Activated CD8-positive, alpha-beta memory T cell treated with anti-CD3 and anti-CD28 coated beads for 48 hours (primary cell): ENCODE measurements at places on chromosomes 3 and 15.
A peak's percentile ranks its signal among the peaks of the same experiment; 100 is the strongest.

GRCh38 chr3:51393564-51393963 lies 2.5 kb downstream of the RBM15B start:
- no peak for DNase-seq

DNA sequence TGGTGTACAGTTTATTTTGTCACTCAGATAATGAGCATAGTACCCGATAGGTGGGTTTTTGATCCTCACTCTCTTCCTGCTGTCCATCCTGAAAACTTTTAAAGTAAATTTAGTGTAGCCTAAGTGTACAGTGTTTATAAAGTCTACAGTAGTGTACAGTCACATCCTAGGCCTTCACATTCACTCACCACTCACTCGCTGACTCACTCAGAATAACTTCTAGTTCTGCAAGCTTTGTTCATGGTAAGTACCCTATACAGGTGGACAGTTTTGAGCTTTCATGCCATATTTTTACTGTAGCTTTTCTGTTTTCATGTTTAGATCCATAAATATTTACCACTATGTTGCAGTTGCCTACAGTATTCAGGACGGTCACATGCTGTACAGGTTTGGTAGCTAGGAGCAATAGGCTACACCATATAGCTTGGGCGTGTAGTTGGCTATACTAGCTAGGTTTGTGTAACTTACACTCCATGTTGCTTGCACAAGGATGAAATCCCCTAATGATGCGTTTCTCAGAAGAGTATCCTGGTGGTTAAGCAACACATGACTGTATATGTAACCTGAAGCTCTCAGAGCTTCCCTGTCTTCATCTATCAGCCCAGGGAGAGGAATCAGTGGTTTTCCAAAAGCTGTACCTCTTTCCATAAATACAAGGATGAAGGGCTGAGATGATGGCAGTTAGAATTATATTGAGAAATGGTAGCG lies 87.6 kb upstream of the SLC25A26 start:
- DNase-seq = no peak

DNA sequence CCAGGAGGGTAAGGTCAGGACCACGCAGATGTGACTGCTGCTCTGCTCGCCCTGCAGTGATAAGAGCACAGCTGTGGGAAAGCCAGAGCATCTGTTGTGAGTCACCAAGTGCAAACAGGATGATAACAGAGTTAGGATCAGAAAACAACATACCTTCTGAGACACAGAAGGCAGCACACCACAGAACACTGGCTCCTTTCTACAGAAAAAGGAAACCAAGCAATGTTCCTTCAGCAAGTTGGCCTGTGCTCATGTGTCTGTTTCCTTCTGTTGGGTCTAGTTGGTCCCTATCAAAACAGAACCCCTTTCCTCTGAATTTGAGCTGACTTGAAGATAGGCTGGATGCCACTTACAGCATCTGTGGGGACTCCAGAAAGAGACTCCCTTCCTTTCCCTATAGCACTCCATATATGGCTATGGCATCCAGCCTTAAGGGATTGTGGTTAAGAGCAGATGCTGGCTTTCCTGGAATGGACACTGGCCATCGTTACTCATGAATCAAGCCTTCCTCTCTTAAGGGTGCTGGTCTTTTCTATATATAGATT lies 440.7 kb upstream of the THBS1 start:
- no peak for DNase-seq

DNA sequence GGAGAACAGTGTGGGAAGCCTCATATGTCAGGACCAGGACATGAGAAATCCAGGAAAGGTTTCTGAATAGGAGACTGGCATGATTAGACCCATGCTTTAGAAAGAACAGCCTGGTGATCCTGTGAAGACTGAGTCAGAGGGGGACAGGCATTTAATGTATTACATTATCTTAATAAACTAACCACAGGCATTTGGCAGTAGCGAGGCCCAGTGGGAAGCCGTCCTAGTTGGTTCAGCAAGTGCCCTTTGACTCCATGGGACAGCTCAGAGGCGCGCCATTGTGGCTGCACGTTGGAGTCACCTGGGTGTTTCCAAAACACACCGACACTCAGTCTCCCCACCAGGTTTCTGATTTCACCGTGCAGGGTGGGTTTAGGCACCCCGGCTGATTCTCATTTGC lies 90.5 kb upstream of the DGKG start:
- no peak for DNase-seq

- no peak for DNase-seq
Measured at GRCh38 chr15:35444557-35445204, 101.3 kb downstream of the DPH6 start.

DNA sequence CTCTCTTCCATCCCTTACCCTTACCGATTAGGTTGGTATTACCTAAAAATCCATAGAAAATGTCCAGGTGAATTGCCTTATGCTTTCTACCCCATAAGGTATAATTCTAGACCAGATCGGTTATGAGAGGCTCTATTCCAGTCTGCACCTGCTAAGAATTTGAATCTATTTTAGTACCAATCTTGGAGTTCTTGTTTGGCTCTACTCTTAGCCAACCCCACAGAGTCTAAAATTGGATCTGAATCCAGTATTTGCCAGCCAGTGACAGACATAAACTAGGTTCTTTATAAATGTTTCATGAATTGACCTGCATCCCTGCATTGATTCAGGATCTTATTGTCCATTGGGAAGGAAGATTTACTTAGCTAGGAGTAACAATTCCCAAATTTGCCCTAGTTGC lies 6.5 kb downstream of the KLHL24 start:
- no peak for DNase-seq

GRCh38 chr3:56593455-56594158 lies 36.6 kb downstream of the CCDC66 start:
- DNase-seq = no peak

- no peak for DNase-seq
Measured at GRCh38 chr3:112038863-112039262, 4.3 kb downstream of the TMPRSS7 start.

GRCh38 chr3:151404316-151404715 lies 19.8 kb upstream of the P2RY12 start:
- DNase-seq = no peak

GRCh38 chr3:141405591-141405990 lies 37.3 kb downstream of the ZBTB38 start:
- DNase-seq = no peak

DNA sequence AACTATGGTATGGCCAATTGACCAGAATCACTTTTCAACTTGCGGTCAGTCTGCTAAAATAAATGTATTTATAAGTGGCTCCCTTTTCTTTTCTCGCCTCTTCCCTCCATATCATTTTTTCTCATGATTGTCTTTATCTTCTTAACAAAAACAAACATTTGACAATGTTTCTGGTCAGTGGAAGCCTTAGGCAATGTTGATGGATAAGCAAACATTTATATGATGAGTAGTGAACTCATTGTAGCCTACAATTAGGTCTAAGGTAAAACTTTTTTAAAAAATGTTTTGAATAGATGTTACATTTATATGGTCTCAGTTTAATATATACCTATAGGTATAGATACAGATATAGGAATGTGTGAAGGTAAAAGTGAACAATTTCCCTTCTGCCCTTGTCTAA lies 355.4 kb downstream of the MFSD1 start:
- DNase-seq = no peak

- DNase-seq = no peak
Measured at GRCh38 chr3:149658744-149659497, 1.1 kb upstream of the WWTR1 start.

DNA sequence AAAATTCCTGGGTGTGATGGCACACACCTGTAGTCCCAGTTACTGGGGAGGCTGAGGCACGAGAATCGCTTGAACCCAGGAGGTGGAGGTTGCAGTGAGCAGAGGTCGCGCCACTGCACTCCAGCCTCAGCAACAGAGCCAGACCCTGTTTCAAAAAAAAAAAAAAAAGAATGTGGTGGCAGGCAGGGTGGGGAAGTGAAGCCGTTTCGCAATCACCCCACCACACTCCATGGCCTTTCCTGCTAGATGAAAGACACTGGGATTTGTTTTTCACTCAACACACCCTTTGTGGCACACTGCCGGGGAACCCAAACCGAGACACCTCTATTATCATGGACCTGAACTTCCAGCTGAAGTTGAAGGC lies 172.4 kb upstream of the IQSEC1 start:
- DNase-seq = no peak

- peak; percentile 24 for DNase-seq
Measured at GRCh38 chr15:59622289-59622688, 10.7 kb downstream of the GCNT3 start.

- DNase-seq = no peak
Measured at GRCh38 chr3:104646196-104646595, 720.5 kb upstream of the ALCAM start.

- no peak for DNase-seq
Measured at GRCh38 chr3:115248274-115248673, 101.2 kb upstream of the ZBTB20 start.

GRCh38 chr3:180409883-180410282 lies 192.1 kb upstream of the TTC14 start:
- no peak for DNase-seq

DNA sequence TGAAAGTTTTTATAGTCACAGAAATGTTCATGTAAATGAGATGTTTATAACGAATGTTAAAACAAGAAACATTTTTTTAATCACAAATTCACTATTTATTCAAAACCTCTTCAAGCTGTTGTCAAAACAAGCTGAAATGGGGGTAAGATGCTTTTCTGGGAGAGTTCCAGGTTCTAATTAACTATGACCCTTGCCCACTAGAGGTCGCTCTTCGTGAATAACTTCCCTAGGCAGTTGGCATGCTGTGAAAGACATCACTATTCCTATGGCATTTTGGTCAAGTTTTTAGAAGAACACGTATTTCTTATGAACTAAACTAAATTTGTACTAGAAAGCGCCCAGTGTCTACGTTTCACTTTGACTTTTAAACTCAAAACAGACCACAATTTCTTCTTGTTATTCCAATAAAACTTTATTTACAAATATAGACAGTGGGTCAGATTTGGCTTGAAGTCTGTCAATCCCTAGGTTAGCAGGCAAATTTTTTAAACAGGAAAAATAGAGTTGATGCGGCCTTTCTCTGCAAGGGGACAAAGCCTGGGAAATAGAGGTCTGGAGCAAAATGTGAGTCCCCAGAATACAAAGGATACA lies 62.8 kb upstream of the CMTM8 start:
- no peak for DNase-seq

DNA sequence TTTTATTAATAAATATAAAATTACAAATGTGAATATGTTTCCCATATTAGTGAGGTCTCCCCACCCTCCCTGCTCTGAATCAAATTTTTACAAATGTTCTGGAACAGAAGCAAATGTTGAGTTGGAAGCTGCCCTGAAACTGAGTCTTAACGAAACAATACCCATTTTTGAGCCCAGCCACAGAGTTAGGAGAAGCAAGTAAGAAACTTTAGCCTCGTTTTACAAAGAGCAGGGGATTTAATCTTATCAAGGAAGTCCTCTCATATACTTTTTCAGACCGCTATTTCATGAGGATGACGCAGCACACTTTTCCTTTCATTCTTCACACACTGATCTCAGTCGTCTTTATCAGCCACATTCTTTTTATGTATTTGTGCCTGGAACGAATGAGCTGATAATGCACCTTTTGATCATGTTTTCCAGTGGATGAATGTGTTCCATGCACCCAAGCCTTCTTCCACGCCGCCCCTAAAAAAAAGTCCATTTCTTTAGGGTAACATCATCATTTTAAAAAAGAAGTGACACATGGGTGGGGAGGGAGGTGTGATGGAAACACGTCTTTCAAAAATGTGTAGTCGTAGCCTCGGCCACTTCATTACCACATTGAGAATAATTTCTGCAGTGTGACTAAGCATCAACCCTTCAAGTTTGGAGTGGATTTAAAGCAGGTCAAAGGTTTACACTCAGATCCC lies 48.1 kb downstream of the SETMAR start:
- peak; percentile 1 for DNase-seq

GRCh38 chr3:156615592-156616173 lies 58.7 kb upstream of the TIPARP start:
- no peak for DNase-seq

DNA sequence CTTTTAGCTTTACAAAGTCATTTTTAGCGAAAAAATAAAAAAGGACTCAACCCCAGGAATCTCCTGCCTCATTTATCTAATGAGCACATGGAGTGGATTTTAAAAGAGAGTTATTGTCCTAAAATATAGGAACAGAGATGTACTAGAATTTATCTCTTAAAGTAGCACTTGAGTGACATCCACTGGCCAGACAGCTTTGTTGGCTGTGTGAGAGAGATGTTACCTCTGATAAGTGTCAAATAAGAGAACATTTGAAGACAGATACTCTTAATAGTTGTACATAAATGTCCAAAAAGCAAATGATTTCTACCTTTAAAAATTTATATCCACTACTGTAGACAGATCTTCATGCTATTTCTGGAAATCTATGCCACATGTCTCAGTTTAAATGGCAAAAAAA lies 12.3 kb upstream of the MFSD1 start:
- no peak for DNase-seq

GRCh38 chr15:60972866-60973265 lies 256.2 kb downstream of the RORA start:
- no peak for DNase-seq

- no peak for DNase-seq
Measured at GRCh38 chr3:129343643-129344360, 65.1 kb downstream of the HMCES start.

DNA sequence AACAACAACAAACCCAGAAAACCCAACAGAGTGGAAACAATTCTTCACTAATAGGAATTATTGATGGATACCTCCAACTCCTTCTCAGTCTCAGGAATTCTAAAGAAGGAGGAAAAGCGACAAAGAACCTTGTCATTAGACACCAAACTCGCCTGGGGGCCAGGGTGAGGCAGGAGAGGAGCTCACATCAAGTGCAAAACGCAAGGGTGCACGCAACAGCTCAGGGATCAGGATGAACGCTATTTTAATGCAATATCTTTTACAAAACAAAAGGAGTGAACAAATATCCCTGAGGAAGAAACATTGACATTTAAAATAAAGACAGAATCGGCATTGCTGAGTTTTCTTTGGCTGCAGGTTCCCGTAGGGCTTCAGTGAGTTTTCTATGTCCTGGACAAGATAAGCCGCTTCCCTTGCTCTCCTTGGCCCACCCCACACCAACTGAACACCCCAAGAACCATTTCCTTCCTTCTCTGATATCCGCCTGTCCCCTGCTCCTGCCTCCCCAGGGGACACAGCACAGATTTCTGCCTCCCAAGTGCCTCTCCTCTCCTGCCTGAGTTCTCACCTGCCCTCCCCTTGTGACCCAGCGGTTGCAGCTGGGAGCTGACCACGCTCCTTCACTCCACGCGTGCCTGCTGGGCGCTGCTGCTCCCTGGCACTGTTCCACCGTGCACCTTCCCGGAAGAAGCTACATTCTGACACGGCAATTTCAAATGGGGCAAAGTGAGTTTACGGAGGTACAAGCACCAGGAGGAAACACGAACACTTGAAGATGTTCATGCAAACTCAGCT lies 63.0 kb downstream of the ATP10A start:
- no peak for DNase-seq
